Germinal center (tissue), 1 donor: ENCODE measurements at places on chromosomes 6 and 20.

- DNase-seq, result no peak
These were observed 115.4 kb downstream of the SLX4IP start for GRCh38 chr20:10550204-10551118.

GRCh38 chr6:155181498-155181897, 82.3 kb upstream of the CLDN20 start:
- peak; percentile 47 for DNase-seq

GRCh38 chr20:8812817-8813216, 256.1 kb upstream of the PLCB4 start:
- DNase-seq, result no peak

GRCh38 chr6:156916130-156916801, 139.1 kb downstream of the ARID1B start:
- peak; percentile 26 for DNase-seq

GRCh38 chr6:20692023-20692422, 157.8 kb downstream of the CDKAL1 start:
- DNase-seq, result no peak

GRCh38 chr20:20051767-20052073, 546 bp downstream of the CRNKL1 start:
- DNase-seq, result peak; percentile 4

DNA sequence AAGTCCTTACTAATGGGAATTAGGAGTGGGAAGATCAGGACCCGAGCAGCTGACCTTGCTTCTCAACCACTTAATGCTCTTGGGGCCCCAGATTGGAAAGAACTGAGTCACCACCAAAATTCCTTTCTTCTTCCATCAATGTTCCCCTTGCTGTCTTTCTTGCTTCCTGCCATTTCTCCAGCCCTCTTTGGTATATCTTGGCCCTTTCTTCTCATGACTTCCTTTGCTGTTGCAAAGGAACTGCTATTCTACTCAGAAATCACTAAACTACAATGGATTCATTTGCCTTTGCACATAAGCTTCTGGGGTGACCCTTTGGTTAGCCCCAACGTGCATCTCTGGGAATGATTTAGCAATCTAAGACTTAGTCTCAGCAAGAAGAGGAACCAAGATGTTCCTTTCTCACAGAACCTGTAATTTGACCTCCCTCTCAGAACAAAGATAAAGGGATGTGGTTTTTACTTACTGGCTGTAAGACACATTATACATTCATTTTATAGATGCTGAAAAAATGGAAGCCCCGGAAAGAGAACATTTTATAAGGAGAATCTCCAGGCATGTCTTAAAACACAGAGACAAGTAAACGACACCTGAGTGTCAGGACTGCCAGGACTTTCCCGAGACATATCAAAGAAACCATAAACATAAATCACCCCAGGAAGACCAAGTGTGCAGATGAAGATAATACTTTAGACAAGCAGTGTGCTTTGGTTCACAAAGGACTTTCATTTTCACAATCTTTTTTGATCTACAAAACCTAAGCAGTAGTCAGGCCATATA, 99.0 kb upstream of the TNFAIP3 start:
- no peak for DNase-seq

DNA sequence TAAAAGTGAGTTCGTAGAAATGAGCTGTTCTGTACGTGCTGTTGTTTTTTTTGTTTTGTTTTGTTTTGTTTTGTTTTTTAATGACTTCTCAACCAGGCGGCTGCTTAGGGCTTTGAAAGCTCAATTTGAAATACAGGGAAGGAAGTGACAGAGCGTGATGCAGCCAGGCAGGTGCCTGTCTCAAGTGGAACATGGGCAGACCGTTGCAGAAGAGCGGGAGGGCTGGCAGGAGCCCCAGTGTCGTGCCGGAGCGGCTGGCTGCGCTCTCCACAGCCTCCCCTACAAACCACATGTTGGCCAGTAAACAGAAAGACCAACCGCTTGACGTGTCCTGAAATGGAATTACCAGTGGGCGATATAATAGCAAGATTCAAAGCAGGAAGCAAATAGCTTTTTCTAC, 164.9 kb upstream of the RREB1 start:
- no peak for DNase-seq

- DNase-seq, result no peak
These were observed 128.9 kb upstream of the PMEPA1 start for GRCh38 chr20:57838670-57839151.

GRCh38 chr6:69285054-69285453, 511.8 kb downstream of the LMBRD1 start:
- DNase-seq, result no peak

GRCh38 chr6:31889331-31889972, 8.0 kb downstream of the EHMT2 start:
- DNase-seq, result no peak

- no peak for DNase-seq
These were observed 177.1 kb downstream of the CD109 start for GRCh38 chr6:73873081-73873480.

DNA sequence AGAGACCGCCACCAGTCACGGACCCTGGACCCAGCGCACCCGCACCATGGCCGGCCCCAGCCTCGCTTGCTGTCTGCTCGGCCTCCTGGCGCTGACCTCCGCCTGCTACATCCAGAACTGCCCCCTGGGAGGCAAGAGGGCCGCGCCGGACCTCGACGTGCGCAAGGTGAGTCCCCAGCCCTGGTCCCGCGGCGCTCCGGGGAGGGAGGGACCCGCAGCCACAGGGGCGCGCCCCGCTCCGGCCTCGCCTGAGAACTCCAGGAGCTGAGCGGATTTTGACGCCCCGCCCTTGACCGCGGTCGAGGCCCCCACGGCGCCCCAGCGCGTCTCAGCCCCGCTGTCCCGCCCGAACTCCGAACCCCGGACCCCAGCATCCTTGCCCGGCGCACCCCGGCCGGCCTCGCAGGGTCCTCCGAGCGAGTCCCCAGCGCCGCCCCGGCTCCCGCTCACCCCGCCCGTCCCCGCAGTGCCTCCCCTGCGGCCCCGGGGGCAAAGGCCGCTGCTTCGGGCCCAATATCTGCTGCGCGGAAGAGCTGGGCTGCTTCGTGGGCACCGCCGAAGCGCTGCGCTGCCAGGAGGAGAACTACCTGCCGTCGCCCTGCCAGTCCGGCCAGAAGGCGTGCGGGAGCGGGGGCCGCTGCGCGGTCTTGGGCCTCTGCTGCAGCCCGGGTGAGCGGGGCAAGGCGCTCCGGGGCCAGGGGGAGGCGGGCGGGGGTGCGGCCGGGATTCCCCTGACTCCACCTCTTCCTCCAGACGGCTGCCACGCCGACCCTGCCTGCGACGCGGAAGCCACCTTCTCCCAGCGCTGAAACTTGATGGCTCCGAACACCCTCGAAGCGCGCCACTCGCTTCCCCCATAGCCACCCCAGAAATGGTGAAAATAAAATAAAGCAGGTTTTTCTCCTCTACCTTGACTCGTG, at the start of gene OXT:
Gene OXT, plus strand, starts transcription at position 11 of the 920 bp plus-strand sequence. Its CDS starts 36 bp downstream, at position 47.
- DNase-seq, result no peak
